ENCODE measurements at places on chromosomes 1 and 21.

GRCh38 chr1:115951560-115951959, 24.8 kb upstream of the SLC22A15 start:
- DNase-seq, result no peak

GRCh38 chr1:214295934-214296333, 15.0 kb downstream of the SMYD2 start:
- no peak for DNase-seq

- DNase-seq, result no peak
Observed at GRCh38 chr1:26861286-26861701, 1.7 kb upstream of the SFN start.

GRCh38 chr1:232428036-232428645, 201.8 kb downstream of the SIPA1L2 start:
- DNase-seq, result no peak

DNA sequence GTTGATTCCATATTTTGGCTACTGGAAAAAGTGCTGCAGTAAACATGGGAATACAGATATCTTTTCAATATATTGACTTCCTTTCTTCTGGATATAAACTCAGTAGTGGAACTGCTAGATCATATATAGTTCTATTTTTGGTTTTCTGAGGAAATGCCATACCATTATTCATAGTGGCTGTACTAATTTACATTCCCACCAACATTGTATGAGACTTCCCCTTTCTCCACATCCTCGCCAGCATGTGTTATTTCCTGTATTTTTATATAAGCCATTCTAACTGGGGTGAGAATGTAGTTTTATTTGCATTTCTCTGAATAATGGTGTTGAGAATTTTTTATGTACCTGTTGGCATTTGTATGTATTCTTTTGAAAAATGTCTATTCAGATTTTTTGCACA, 385.2 kb downstream of the NUF2 start:
- no peak for DNase-seq

DNA sequence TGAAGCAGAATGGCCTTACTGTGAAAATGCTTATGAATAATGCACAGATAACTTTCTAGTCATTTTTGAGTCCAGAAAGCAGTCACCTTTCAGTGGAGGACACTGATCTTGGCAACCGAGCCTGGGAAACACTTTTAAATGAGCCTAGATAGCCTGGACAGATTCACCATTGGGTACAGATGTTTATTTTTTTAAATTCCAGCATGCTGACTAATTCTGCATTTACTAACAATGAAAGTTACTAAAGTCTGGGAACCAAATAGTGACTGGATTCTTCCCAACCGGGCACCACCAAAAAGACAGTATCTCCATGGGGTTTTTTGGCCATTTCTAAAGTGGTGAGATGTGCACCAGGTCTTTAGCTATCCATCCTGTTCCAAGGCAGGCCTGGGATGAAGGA, 3.3 kb upstream of the FMOD start:
- no peak for DNase-seq
